ENCODE measurements at places on chromosomes 6 and 20.

- no peak for DNase-seq
Observed at GRCh38 chr6:142387997-142388815, 86.4 kb downstream of the ADGRG6 start.

GRCh38 chr20:4838526-4838925, 116.8 kb downstream of the PRND start:
- DNase-seq: no peak

GRCh38 chr20:43903953-43904826, 10.5 kb upstream of the TOX2 start:
- DNase-seq: no peak

DNA sequence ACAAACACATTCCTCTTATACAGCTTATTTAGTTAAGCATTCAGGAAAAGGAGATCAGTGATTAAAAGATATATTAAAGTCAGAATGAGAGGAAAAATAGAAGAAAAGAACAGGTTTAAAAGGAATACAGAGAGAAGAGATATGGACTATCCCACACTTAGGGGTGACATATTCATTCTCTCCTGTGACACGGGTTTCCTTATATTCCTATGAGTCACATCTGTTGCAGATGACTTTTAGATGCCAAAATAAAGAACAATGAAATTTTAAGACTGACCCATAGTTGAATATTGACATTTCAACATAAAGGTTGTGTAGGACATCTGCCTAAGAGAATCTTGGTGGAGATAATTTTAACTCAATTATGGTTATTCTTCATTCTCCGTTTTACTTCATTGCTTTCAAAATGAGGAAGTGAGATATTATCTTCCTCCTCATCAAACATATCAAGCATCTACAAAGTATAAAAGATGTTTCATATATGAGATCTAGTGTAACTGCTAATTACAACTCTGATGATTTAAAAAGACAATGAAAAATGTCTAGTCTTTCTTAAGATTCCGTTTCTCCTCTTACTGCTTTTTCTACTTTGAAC, 1336.7 kb upstream of the CITED2 start:
- DNase-seq: no peak

DNA sequence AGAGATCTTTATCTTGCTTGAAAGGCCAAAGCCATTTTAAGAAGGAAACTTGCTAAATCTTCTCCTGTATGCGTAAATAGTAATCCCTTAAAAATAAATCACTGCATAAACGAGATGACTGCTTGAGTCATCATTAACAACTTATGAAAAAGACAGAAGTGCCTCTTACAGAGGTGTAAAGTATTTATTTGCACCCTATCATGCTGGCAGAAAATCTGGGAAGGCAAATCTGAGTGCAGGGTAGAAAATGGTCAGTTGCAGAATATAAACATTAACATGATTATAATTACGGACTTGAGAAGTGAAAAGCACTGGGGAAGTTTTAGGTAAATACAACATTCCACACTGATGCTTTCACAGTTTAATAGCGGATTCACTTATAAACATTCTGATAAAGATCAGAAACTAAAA, 67.5 kb upstream of the FBXO30 start:
- DNase-seq: no peak

DNA sequence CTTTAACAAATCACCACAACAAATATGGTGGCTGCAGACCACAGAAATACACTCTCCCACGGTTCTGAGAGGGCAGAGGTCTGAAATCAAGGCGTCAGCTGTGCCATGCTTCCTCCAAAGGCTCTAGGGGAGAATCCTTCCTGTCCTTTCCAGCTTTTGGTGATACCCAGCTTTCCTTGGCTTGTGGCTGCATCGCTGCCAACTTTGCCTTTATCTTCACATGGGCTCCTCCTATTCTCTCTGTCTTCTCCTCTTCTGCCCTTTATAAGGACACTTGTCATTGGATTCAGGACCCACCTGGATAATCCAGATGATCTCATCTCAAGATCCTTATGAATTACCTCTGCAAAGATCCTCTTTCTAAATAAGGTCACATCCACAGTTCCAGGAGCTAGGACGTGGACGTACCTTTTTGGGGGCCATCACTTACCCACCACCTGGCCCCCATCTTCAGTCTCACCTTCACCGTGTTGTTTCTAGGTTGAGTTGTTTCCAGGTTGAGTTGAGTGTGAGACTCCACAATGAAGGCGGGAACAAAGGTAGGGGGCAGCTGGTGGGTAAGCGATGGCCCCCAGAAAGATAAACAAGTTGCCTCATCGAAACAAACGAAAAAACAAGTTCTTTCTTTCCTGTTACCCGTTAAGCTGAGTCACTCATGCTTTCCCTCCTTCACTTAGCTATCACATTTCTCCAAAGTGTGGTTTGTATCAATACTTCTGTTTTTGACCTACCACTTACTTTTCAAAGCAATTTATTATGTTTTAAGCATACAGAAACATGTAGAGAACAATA, 68.9 kb upstream of the SLC22A16 start:
- no peak for DNase-seq
